HT-29 (cell line): ENCODE measurements at places on chromosomes 6 and 20.
A peak's percentile ranks its signal among the peaks of the same experiment; 100 is the strongest.

DNA sequence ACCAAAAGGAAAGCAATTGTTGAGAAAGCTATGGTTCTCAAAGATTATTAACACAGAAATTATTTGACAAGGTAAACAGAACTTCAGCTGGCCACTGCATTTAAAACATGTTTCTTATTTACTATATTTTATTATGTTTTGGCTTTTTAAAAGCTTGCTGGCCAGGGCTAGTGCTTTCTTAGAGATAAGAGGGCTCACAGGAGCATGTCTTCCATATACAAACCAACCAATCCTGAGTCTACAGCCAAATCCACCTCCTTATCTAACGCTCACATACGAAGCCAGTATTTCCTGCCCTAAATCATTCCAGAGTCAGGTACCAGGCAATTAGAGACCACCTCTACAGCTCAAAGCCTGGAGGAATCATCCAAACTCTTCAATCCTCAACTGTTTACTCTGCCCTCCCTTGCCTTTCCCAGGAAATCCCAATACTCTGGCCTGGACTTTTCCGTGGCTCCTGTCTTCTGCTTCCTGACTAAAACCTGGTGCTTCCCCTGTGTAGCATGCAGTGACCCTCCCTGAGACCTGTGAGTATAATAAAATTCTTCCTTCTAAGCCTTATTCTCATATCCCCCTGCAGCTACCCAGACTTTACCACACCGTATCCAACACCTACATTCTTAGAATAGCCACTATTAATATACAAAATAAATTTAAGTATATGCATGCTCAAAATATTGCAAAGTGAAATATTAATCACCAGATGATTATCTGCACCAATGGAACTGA is 33.2 kb downstream of the RANBP9 start:
- DNase-seq: no peak

GRCh38 chr6:111794727-111795452 is 78.4 kb downstream of the FYN start:
- no peak for DNase-seq

DNA sequence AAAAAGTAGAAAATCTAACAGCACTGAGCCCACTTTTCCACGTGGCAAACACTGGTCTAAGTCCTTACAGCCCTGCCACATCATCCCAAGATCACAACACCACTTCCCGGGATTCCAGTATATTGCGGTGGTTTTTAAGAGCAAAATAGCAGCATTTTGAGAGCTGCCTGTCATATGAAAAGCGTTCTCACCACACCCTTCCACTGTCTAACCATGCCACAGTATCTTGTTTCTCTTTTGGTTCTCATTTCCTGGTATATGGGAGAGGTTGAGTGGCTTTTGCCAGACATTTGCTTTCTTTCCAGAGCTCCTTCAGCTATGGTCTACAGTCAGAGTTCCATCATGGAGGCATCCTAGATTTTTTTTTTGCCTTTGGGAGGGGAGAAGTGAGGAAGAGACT is 243.0 kb downstream of the TSHZ2 start:
- DNase-seq: no peak

- no peak for DNase-seq
Observed at GRCh38 chr20:23048283-23049200, 930 bp downstream of the THBD start.

- no peak for DNase-seq
Observed at GRCh38 chr20:48631114-48632016, 196.4 kb downstream of the PREX1 start.

GRCh38 chr6:30741789-30742315 is 635 bp downstream of the FLOT1 start:
- DNase-seq: peak; percentile 16

DNA sequence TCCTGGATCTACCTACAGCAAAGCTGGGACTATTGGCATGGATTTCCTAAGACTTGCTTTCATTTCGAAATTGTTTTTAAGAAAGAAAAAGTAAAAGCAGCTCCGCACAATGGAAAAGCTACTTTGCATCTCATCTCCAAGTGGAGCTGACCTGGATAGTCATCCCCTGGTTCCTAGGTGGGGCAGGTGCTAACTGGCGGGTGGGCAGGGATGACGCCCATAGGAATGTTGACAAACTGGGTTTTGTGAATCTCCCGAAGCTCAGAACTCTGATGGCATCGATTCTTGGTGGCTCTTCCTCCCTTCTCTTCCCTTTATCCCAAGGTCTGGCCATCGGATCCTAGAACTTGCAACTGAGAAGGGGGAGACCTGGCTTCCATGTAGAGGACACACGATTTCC is 12.4 kb upstream of the EZR start:
- DNase-seq: peak; percentile 73

DNA sequence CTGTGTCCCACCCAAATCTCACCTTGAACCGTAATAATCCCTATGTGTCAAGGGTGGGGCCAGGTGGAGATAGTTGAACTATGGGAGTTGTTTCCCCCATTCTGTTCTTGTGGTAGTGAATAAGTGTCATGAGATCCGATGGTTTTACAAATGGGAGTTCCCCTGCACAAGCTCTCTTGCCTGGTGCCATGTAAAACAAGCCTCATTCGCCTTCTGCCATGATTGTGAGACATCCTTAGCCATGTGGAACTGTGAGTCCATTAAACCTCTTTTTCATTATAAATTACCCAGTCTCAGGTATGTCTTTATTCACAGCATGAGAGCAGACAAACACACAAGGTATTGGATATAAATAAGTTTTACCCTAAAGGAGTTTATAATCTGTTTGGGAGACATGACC is 121.2 kb downstream of the MMUT start:
- DNase-seq: no peak

DNA sequence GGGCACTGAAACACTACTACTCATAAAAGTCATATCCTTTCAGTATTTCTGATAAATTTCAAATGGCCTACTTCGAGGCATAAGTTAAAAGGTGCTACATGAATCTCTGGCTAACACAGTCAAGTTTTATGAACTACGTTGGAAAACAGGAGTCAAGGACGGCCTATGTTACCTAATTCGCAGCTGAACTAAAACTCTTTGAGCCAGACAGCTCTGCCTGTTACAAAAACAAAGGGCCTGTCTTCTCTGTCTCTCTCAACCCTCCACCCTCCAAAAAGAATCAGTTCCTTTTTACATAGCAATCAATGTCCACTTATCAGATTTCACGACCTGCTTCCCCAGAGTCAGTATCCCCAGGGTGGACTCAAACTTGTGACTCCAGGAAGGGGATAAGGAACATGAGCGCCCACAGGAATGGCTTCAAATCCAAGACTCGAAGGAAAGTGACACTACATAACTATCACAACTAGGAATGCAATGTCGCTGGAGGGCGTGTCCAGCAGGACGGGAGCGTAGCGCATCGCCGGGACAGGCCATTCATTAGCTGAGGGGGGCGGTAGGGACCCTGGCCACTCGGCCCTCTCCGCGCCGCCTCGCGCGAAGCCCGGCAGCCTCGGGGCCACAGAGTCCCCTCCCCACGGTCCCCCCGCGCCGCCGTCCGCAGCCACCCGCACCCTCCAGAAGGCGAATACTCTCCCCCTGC is 591 bp downstream of the IBTK start:
- peak; percentile 69 for DNase-seq
